ENCODE measurements at places on chromosomes 16 and 17.
A peak's percentile ranks its signal among the peaks of the same experiment; 100 is the strongest.

DNA sequence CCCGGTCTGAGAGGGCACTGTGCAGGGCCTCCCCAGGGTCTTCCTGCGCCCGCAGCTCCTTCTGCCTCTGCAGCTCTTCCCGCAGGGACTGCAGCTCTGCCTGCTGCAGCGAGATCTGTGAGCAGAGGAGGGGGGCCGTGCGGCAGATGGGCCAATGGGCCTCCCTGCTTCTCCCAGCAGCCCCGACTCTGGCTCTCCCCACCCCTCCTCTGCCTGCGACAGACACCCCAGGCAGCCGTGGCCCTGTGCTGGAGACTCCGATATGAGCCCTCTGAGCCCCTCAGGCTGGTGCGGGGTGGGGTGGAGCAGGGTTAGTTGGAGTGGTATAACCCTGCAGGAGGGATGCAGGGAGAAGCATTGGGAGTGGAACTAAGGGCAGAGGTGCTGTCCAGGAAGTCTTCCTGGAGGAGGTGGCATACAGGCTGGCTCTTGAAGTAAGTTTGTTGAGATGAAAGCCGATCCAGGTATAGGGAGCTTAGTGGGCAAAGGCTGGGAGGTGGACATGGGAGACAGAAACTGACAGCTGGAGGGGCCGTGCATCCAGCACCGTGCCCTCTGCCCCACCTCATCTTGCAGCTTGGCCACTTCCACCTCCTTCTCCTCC lies 5.0 kb downstream of the THOC6 start:
- DNase-seq: no peak

DNA sequence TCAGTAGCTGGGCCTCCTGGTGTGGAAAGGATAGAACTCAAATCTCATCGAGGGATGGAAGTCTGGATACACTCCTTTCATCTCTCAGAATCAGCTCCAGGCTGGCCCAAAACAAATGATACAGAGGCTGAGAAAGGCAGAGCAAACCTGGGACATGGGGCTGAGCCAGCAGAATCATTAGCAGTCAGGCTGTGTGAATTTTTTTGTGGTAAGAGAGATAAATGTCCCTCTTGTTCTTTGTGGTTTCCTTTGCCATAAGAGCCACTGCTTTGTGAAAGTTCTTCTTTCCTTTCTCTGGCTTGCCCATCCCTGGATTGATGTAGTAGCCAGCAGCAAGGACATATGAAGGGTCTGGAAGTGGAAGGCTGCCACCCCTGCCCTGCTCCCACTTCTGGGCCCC lies 146.2 kb downstream of the CDH13 start:
- no peak for DNase-seq

DNA sequence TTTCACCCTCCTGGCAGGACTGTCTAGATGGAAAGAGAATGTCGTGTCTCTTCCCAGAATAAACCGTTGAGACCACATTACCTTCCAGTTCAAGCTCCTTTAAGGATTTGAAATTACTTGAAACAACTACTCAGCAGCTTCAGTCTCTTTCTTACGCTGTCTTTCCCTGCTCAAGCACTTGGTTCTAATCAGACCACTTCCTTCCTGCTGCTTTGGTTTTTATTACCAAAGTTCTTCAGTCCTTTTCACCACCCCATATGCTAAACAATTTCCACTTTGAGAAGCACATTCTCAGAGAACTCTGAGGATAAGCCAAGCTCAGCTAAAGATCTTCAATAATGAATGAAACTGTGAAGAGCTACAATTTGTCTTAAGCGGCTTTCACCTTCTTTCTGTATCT lies 105.4 kb downstream of the STX8 start:
- no peak for DNase-seq

DNA sequence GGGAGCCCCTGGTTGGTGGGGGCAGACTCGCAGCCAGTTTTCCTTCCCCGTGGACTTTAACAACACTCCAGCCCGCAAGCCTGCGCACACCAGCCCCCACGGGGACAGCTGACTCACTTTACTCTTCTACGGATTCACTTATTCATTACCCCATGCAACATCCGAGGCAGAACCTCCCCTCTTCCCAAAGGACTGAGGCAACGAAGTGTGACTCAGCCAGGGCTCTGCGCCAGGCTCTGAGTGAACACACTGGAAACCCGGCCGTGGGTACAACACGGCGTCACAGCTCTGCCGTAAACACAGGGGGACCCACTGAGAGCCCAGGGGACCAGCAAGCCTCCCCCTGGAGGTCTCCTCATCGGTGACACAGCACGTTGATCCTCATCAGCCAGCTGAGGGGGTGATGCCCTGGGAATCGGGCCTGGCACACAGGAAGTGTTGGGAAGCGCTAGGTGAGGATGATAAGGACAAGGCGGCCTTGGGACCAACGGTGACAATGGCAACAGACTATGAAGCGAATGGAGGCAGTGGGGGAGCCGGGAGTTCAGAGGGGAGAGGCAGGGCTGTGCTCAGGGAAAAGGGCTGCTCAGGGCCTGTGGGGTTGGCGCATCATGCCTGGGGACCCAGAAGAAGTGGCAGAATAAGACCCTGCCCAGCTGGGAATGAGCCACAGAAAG lies 14.6 kb downstream of the COTL1 start:
- no peak for DNase-seq

- DNase-seq: no peak
Observed at GRCh38 chr16:56620339-56620897, 5.2 kb upstream of the MT1E start.

DNA sequence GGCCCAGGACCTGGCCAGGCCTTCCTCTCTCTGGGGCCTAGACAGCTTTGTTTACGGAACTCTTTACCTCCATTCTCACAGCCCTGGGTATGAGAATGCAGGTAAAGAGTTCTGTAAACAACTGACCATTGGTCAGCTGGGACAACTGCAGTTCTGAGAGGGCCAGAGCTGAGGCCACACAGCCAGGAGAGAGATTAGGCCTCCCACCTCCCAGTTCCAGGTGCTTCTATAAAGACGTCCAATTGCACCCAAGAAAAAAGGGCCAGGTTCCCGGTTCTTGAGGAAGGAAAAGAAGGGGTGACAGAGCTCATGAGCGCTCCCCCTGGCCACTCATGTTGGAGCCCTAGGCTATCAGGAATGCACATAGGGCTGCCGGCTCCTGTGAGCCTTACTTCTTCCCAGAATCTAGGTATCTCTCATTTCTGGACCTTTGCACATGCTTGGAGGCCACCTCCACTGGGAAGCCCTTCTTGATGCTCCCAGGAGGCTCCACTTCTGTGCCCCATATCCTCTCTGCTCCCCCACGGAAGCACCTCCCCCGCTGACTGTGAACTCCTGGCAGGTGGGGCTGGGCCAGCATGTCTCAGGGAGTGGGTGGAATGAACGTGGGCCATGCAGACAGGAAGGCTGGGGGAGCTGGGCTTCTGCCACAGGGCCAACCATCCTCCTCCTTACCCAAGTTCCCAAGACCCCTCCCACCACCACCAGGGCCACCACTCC lies 13.1 kb downstream of the CNGB1 start:
- DNase-seq: no peak

DNA sequence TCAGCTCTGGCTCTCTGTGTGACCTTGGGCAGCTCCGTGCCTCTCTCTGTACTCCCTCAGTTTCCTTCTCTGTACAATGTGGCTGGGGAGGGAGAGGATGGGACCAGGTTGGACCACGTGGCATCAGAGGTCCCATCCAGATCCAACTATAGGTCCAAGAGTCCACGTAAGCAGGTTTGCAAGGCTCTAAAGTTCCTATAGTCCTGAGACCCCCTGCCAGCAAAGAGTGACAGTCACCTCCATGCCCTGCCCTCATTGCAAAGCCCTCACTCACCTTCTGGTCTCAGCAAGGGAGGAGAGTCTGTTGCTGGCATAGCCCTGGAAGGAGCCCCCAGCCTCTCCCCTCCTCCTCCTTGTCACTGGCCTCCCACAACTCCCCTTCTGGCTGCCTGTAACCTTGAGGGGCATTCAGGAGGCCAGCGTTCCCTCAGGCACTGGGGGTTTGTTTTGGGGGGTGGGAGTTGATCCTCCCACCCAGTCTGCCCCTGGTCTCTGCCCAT lies 6.1 kb upstream of the DRC7 start:
- DNase-seq: no peak

DNA sequence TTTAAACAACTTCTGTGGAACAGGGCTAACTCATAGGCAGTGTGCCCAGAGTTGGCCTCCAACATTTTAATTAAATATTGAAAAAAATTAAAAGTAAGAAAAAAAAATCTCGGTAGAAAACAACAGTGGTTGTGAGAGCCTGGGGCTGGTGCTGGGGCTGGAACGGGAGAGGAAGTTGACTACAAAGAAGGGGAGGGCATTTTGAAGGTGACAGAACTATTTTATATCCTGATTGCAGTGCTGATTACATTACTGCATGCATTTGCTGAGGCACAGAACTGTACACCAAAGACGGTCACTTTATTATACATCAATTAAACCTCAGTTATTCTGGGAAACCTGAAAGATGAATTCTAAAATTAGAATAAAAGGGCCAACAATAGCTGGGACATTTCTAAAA lies 142.5 kb downstream of the PARN start:
- no peak for DNase-seq

DNA sequence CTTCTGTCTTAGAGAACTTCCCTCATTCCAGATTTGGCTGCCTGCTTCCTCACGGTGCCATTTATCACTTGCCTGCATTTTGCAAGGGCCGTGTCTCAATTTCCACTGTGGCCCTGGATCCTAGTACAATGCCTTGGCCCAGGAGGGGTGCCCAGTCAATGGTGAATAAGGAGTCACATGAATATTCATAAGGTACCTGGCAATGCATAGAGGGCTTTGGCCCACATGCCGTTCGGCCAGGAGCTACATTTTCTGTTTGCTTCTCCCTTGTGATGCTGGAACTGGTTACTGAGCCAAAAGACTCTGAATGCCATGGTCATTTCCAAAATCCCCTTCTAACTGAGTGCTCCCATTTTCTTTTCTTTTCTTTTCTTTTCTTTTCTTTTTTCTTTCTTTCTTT lies 4.8 kb upstream of the PIRT start:
- DNase-seq: no peak

- DNase-seq: no peak
Observed at GRCh38 chr17:80145076-80146075, 1.6 kb downstream of the EIF4A3 start.

GRCh38 chr16:1458977-1459341 lies 14.6 kb upstream of the CCDC154 start:
- no peak for DNase-seq

- DNase-seq: no peak
Observed at GRCh38 chr17:71342737-71343136, 778.1 kb upstream of the SOX9 start.

GRCh38 chr17:40194821-40195220 lies 17.6 kb downstream of the RAPGEFL1 start:
- no peak for DNase-seq

- DNase-seq: no peak
Observed at GRCh38 chr17:3704931-3705717, 9.2 kb upstream of the P2RX5 start.

GRCh38 chr17:73693071-73693470 lies 48.8 kb upstream of the SDK2 start:
- DNase-seq: no peak

GRCh38 chr16:72256398-72257066 lies 84.6 kb upstream of the PMFBP1 start:
- no peak for DNase-seq

DNA sequence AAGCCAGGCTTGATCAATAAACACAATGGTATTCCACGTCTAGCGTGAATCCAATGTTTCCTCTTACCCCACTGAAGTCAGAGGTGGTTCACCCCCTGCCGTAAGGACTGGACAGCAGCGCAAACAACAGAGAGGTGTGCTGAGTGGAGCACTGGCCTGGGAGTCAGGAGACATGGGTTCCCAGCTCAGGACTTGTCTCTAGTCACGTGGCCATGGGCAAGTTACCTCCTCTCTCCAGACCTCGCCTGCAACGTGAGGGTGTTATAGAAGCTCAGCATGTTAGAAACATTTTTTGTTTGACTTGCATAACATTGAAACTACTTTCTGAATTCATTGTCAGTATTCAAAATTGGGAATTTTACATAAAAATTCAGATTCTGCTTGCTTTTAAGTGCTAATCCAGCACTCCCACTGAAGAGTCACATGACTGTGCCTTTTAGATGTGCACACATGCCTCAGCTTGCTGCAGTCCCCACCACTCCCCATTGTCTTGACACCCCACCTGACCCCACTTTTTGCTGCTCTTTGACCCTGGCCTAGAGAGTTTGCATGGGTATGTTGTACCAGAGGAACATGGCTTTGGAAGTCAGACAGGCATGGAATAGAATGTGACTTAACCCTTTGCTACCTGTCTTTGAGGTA lies 8.8 kb upstream of the CPNE2 start:
- no peak for DNase-seq

- no peak for DNase-seq
Observed at GRCh38 chr17:69057280-69057679, 3.4 kb downstream of the ABCA9 start.

DNA sequence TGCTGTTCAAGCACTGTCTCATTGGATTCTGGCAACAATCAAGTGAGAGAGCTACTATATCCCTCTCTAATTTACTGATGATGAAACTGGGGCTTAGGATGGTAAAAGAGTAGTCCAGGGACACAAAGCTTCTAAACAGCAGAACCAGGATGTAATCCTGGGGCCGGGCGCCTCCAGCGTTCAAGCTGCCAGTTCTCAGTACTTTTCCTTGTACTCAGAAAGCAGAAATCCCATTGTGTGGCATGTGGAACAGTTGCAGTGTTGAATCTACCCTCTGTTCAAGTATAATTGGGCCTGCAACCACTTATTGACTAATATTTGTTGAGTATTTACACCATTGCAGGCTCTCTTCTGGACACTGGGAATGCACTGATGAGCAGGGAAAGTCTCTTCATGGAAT lies 14.5 kb upstream of the CDH13 start:
- DNase-seq: no peak

- DNase-seq: no peak
Observed at GRCh38 chr17:58412961-58413586, 4.3 kb downstream of the RNF43 start.

GRCh38 chr16:78215222-78215621 lies 115.8 kb downstream of the WWOX start:
- no peak for DNase-seq

- DNase-seq: peak; percentile 62
Observed at GRCh38 chr17:8163978-8164814, 1.4 kb upstream of the VAMP2 start.

DNA sequence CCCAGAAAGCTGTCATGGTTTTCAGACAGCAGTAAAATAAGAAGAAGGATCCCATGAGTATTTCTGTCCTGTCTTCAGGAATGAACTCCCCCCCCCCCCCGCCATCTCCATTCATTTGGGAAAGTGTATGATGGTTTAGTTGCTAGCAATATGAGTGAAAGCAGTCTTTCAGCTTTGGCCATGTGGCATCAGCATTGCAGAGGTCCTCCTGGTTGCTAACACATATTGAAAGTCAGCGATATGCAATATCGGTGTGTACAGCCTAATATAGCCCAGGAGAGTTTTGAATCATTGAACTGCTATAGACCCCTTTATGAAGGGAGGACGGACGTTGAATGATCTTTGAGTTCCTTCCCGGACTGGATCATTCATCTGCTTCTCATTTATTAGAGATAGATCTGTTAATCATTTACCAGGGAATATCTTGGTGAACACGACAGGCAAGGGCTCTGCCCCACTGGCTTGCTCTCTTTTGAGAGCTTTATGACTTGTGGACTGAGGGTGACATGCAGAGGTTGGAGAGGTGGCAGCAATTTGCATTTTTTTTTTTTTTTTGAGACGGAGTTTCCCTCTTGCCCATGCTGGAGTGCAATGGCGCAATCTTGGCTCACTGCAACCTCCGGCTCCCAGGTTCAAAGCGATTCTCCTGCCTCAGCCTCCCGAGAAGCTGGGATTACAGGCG lies 25.2 kb downstream of the DEF8 start:
- DNase-seq: no peak

- no peak for DNase-seq
Observed at GRCh38 chr16:27819356-27819755, 244.2 kb downstream of the GSG1L start.

- DNase-seq: no peak
Observed at GRCh38 chr17:36947922-36948716, 635 bp upstream of the AATF start.
